Natural killer cell (primary cell): ENCODE measurements at places on chromosomes 7 and 10. TPM values are rescaled to one million over a fixed set of nuclear protein-coding genes. Genes with fewer than 3 reads are reported as not detected.

DNA sequence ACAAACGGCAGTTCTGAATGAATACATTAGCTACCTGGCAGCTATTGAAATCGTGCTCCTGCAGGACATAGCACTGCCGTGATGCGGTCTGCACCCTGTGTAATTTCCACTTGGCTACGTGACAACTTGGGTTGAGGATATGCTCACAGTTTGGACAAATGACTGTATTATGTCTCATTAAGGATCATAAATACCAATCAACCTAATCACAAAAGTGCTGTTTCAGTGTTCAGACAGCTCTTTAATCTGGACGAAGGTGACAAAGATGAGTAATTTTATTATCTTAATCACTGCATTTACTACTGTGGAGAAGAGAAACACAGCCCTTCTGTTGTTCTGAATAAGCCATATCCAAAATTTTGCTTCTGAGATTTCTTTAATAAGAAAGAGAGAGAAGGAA lies 210.8 kb upstream of the PFKP start:
- H3K4me3 ChIP-seq = no peak overlapping the region
- DNase-seq = no peak
- no peaks in the 10 kb centered on the region for H3K36me3 ChIP-seq
- no peaks in the 10 kb centered on the region for H3K4me1 ChIP-seq

Gene GDF2
- not detected for total RNA-seq

Gene PTPRE
- 280 TPM for total RNA-seq

DNA sequence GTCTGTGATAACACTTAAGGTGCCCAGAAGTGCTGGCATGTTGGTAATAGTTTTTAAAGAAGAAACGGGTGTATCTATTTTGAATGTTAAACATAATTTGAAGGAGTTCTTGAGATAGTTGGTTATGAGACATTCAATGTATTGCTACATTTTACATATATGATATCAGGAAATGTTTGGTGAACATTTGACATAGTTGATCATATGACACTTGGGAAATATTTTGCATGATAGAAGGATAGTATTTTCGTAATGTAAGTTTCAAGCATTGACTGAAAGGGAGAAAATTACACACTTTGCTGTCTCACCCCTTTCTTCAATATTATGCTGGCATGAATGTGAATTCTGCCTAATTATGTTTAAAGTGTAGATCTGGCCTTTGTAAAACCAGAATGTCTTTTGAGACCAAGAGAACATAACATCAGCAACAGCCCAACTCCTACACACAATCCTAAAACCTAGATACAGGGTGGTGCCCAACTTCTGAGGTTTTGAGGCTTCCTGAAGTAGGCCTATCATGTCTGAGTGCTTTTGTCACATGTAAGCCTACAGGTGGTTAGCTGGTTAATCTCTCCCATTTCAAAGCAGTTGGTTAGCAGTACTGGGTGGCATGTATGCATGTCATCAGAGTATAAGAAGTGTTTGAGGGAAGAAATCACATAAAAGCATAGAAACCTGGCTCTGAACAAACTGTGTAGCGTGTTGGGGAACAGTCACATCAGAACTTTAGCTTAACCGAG lies 2.1 kb downstream of the ADD3 start:
- no peaks in the 10 kb centered on the region for H3K36me3 ChIP-seq
- peak overlapping the region; percentile 47 for H3K27ac ChIP-seq
- peak; percentile 90 for DNase-seq
- H3K27me3 ChIP-seq = no peaks in the 10 kb centered on the region
- H3K4me3 ChIP-seq = peak overlapping the region; percentile 1
- H3K4me1 ChIP-seq = peaks cover 36% of the 10 kb centered on the region

- no peak for DNase-seq
- H3K4me3 ChIP-seq = peak overlapping the region; percentile 56
- H3K27me3 ChIP-seq = no peaks in the 10 kb centered on the region
- peaks cover 15% of the 10 kb centered on the region for H3K4me1 ChIP-seq
- H3K36me3 ChIP-seq = no peaks in the 10 kb centered on the region
- no peak overlapping the region for H3K27ac ChIP-seq
These were observed 770 bp downstream of the PRXL2A start for GRCh38 chr10:80409121-80409520.

Gene PTTG1IP2
- total RNA-seq = not detected

DNA sequence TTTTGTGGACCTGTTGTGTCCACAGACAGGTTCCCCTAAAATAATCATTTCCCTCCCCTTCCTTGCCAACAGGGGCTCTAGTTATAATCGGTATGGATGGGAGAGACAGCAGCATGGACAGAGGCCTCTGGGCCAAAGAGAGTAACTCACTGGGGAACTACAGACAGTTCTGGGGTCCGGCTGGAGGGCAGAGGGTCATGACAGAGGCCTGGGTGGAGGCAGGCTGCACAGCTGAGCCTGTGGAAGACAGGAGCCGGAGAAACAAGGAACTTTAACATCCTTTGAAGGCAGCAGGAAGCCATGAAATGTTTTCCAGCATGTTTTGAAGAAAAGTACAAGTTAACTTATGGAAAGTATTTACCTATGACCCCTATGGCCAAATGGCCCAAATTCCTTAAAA lies 68.6 kb downstream of the PDIA4 start:
- no peaks in the 10 kb centered on the region for H3K27me3 ChIP-seq
- H3K27ac ChIP-seq = no peak overlapping the region
- H3K4me3 ChIP-seq = no peak overlapping the region
- H3K4me1 ChIP-seq = peaks cover 13% of the 10 kb centered on the region

DNA sequence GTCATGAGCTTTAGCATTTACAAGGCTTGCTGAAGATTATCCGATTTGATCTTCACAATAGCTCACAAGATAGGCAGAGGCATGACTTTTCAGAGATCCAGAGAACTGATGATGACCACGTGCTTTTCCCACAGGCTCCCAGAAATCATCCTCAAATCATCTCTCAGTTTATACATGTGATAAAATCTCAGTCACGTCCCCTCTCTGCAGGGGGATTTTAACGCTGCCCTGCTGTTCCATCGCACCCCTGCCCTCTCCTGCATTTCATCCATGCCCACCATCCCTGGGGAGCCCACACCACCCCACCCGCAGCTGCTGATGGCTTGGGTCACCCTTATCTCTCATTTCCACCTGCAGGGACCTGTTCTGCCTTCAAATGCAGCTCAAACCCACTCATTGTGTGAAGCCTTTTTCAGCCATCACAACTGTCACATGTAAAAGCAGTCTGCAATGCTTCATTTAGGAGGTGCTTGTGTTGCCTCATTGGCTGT lies 141.8 kb downstream of the DIP2C start:
- H3K4me1 ChIP-seq = no peaks in the 10 kb centered on the region
- no peak overlapping the region for H3K27ac ChIP-seq
- DNase-seq = no peak
- no peak overlapping the region for H3K4me3 ChIP-seq

Gene PRKAR1B
- 3.8 TPM for total RNA-seq

DNA sequence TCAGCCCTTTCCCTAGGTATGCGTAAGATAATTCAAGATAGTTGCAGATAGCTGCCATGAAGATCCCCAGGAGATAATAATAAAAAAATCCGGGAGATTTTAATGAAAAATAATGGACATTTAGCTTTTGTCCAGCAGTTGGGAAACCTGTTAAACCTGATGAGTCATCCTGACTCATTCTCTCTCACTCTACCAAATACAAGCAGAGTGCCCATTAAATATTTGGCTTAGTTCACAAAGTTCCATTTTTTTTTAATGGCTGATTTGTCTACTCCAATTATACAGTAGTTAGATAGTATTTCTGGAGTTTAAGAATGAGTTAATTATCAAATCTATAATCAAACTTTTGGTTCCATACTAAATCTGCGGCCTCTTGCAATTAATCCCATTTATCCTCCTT lies 2.1 kb upstream of the SHTN1 start:
- no peak overlapping the region for H3K4me3 ChIP-seq
- H3K36me3 ChIP-seq = no peaks in the 10 kb centered on the region
- DNase-seq = no peak
- peaks cover 5% of the 10 kb centered on the region for H3K27me3 ChIP-seq

Gene VAX1
- total RNA-seq = not detected

DNA sequence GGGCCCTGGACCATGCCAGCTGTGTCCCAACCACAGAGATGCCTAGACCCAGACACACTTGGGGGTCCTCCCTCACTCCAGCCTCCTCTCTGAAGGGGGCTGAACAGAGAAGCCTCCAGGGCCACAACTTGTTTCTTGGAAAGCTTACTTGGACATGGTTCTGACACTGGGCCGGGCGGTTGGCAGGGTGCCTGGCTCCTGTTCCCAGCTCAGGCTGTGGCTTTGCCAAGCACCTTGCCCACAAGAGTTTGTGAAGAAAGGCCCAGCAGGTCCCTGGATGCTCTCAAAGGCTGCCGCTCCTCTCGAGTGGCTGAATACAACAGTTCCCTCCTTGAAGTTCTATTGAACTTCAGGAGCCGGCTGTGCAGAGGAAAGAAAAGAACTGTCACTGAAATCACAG lies 181.6 kb downstream of the PTPN20 start:
- no peaks in the 10 kb centered on the region for H3K36me3 ChIP-seq
- DNase-seq = no peak
- no peak overlapping the region for H3K4me3 ChIP-seq
- no peaks in the 10 kb centered on the region for H3K4me1 ChIP-seq
- no peaks in the 10 kb centered on the region for H3K27me3 ChIP-seq
- no peak overlapping the region for H3K27ac ChIP-seq

DNA sequence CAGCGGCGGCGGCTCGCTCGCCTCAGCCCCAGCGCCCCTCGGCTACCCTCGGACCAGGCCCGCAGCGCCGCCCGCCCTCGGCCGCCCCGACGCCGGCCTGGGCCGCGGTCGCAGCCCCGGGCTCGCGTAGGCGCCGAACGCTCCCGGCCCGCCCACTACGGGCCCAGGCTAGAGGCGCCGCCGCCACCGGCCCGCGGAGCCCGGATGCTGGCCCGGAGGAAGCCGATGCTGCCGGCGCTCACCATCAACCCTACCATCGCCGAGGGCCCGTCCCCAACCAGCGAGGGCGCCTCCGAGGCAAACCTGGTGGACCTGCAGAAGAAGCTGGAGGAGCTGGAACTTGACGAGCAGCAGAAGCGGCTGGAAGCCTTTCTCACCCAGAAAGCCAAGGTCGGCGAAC lies 18.2 kb upstream of the TSPAN33 start:
- no peak for DNase-seq
- H3K4me1 ChIP-seq = peaks cover 6% of the 10 kb centered on the region
- H3K27ac ChIP-seq = no peak overlapping the region
- no peak overlapping the region for H3K4me3 ChIP-seq
- no peaks in the 10 kb centered on the region for H3K27me3 ChIP-seq

DNA sequence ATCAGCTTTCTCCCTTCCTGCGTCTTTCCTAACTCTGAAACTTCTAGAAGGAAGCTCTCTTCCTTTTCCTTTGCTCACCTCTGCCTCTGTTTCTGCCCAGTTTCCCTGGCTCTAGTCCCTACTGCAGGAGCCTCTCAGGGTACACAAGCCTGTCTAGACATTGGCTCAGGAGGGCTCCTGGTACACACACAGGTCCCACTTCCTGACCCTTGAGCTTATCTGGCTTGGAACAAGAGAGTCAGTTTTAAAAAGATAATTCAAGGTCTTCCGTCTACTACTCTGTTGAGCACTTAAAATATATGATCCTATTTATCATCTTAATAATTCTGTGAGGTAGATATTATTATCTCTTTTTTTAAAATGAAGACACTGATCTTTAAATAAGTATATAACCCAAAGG lies 140.7 kb downstream of the RTKN2 start:
- H3K27ac ChIP-seq = no peak overlapping the region
- H3K4me3 ChIP-seq = no peak overlapping the region
- no peak for DNase-seq
- no peaks in the 10 kb centered on the region for H3K4me1 ChIP-seq
- no peaks in the 10 kb centered on the region for H3K27me3 ChIP-seq

DNA sequence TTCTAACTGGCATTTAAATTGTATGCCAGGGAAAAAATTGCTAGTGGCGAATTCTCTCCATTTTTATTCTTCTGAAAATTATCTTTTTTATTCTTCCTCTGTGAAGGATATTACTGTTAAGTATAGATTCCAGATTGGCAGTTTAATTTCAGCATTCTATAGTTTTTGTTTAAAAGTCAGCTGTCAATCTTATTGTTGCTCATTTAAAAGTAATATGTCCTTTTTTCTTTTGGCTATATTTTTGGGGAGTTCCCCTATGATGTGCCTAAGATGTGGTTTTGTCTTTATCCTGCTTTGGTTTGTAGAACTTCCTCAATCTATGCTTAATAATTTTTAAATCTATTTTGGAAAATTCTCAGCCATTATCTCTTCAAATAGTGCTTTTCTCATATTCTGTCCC lies 135.9 kb downstream of the ARHGAP12 start:
- H3K27me3 ChIP-seq = peaks cover 3% of the 10 kb centered on the region
- no peak overlapping the region for H3K4me3 ChIP-seq
- no peaks in the 10 kb centered on the region for H3K36me3 ChIP-seq
- H3K27ac ChIP-seq = no peak overlapping the region

Gene TMEM176A
- total RNA-seq = not detected

GRCh38 chr10:3420527-3421469 lies 248.2 kb upstream of the PITRM1 start:
- peaks cover 20% of the 10 kb centered on the region for H3K4me1 ChIP-seq
- no peak overlapping the region for H3K4me3 ChIP-seq
- H3K27me3 ChIP-seq = no peaks in the 10 kb centered on the region
- H3K36me3 ChIP-seq = no peaks in the 10 kb centered on the region

Gene MEPCE
- 54.9 TPM for total RNA-seq

- no peaks in the 10 kb centered on the region for H3K27me3 ChIP-seq
- DNase-seq = no peak
- H3K36me3 ChIP-seq = no peaks in the 10 kb centered on the region
- H3K27ac ChIP-seq = no peak overlapping the region
- no peak overlapping the region for H3K4me3 ChIP-seq
These were observed 43.0 kb downstream of the PKD1L1 start for GRCh38 chr7:47905076-47905920.

- no peak for DNase-seq
- H3K4me1 ChIP-seq = no peaks in the 10 kb centered on the region
- H3K27ac ChIP-seq = no peak overlapping the region
- no peaks in the 10 kb centered on the region for H3K27me3 ChIP-seq
- no peak overlapping the region for H3K4me3 ChIP-seq
These were observed 739.1 kb downstream of the DNAJB9 start for GRCh38 chr7:109308816-109309215.

Gene C7orf57
- not detected for total RNA-seq

DNA sequence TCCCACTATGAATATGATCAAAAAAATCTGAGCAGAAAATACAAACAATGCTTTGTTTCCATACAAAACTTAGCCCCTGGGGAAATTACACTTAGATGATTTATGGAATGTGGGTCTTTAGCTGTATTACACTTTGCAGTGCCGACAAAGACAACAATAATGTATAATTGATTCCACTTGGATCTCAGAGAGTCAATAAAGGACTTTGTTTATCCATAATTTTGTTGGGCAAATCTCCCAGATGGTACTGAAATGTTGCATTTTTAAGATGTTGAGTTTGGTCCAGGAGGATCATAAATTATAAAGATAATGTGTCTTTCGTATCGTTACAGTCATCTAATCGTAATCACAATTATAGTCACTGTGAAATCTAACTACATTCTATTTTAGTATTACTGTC lies 66.9 kb upstream of the DOCK1 start:
- H3K27me3 ChIP-seq = no peaks in the 10 kb centered on the region
- no peak overlapping the region for H3K4me3 ChIP-seq
- DNase-seq = no peak
- H3K36me3 ChIP-seq = no peaks in the 10 kb centered on the region

GRCh38 chr10:118723466-118723865 lies 31.3 kb downstream of the CACUL1 start:
- no peak overlapping the region for H3K27ac ChIP-seq
- H3K4me3 ChIP-seq = no peak overlapping the region
- no peaks in the 10 kb centered on the region for H3K27me3 ChIP-seq

Gene HTR5A
- not detected for total RNA-seq

GRCh38 chr7:92691578-92691977 lies 101.4 kb upstream of the FAM133B start:
- H3K36me3 ChIP-seq = no peaks in the 10 kb centered on the region
- peak; percentile 68 for DNase-seq
- H3K27me3 ChIP-seq = no peaks in the 10 kb centered on the region
- no peak overlapping the region for H3K27ac ChIP-seq
- H3K4me3 ChIP-seq = no peak overlapping the region
